Fibroblast of skin of left quadriceps (primary cell): ENCODE measurements at places on chromosomes 3 and 15.

DNA sequence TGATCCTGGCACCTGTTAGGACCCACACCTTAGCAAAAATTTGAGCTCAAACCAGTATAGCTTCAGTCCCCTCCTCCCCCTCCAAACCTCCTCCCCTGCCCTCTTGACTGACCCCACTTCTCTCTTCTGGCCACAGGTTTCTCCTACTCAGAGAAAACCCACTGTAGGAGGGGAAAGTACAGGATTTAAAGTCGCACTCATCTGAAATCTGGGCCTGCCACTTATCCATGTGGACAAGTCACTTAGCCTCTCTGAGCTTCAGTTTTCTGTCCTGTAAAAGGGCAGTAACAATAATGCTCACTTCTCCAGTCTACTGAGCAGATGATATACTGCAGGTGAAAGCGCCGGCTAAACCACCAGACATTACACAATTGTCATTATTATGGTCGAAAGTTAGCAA, 142.7 kb downstream of the MEGF11 start:
- DNase-seq: no peak

DNA sequence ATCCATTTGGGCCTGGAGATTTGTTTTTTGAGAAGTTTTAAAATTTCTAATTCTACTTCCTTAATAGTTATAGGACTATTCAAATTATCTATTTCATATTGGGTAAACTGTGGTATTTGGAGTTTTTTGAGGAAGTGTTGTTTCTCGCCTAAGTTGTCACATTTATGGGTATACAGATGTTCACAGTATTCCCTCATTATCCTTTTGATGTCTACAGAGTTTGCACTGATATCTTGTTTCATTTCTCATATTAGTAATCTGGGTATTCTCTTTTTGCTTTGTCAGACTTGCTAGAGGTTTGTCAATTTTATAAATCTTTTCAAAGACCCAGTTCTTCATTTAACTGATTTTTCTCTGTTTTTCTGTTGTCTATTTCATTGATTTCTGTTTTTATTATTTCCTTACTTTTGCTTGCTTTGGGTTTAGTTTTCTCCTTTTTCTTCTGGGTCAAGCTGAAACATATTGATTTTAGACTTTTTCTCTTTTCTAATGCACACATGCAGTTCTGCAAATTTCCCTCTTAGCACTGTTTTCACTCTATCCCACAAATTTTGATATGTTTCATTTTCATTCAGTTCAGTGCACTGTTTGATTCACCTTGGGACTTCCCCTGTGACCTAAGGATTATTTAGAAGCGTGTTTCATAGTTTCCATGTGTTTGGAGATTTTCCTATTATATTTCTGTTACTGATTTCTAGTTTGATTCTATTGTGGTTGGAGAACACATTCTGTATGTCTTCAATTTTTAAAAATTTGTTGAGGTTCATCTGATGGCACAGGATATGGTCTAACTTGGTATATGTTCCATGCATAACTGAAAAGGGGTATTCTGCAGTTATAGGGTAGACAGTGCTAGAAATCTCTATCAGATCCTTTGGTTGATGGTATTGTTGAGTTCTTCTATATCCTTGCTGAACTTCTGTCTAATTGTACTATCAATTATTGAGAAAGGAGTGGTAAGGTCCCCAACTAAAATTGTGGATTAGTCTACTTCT, 79.6 kb downstream of the SUMF1 start:
- DNase-seq: no peak

GRCh38 chr3:177694316-177694715, 497.0 kb upstream of the TBL1XR1 start:
- DNase-seq: peak; percentile 76

DNA sequence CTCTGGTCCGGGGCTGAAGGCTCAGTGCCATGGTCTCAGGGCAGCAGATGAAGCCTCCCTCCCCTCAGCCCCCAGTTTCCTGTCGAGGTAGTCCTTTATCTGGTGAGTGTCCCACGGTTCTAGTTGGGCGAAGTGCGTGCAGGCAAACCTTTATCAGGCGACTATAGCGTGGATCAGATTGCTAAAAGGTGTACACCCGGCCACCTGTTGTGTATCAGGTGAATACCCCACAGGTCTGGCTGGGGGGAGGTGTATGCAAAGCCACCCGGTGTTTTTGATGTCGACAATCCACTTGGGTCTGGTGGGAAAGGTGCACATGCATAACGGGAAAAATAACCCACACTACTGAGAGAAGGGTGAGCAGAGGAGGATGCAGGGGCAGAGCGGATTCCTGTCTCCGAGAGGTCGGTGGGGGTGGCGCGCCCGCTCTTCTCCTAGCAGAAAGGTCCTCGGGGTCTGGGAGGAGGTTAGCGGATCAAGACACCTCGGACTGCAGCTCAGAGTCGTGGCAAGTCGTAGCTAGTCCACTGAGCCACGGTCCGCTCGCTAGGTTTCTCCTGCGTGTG, 507 bp downstream of the SLC12A6 start:
- no peak for DNase-seq

DNA sequence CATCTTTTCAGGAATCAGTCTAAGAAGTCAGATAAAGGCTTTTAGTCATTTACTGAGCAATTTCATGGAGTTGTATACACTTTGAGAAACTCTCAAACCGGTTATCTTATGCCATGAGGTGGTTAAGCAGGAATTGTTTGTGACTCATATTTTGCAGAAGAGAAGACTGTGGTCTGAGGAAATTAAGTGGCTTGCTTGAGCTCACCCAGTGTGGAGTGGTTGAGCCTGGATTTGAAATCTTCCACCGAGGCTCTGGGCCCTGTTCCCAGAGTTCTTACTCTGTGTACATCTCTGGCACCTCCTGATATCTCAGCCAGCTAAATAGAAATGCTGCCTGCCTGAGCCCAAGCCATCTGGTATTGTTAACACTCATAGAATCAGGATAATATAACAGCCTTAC, 37.8 kb upstream of the BCL6 start:
- peak; percentile 72 for DNase-seq

- no peak for DNase-seq
Observed at GRCh38 chr3:195818301-195818700, 6.6 kb upstream of the MUC4 start.

DNA sequence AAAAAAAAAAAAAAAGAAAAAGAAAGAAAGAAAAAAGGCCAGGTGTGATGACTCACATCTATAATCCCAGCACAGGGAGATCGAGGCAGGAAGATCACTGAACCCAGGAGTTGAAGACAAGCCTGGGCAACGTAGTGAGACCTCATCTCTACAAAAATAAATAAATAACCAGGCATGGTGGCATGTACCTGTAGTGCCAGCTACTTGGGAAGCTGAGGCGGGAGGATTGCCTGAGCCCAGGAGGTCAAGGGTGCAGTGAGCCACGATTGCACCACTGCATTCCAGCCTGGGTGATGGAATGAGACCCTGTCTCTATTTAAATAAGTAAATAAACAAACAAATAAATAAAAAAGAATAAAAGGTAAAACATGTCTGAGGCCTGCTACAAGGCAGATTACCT, 39.3 kb upstream of the LACTB start:
- no peak for DNase-seq

DNA sequence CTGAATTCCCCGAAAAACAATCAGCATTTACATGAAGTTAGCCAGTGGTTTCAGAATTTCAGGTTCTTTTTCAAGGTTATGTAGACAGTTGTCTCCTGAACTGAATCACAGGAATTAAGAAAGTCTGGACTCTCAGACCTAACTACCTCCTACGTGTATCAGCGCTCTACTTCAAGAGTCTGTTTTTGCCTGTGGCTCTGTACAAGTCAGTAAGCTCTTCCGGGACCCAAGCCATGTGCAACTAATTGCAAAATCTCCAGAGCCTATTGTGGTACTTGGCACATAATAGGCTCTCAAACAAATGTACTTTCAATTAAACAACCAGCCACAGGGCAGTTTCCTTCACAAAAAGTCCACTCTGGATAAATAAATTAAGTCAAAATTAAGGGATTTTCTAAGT, 414.2 kb downstream of the PDCD6IP start:
- DNase-seq: no peak

- DNase-seq: no peak
Observed at GRCh38 chr3:2944628-2945027, 165.5 kb downstream of the IL5RA start.

GRCh38 chr3:9800529-9800928, 7.6 kb downstream of the ARPC4 start:
- no peak for DNase-seq

DNA sequence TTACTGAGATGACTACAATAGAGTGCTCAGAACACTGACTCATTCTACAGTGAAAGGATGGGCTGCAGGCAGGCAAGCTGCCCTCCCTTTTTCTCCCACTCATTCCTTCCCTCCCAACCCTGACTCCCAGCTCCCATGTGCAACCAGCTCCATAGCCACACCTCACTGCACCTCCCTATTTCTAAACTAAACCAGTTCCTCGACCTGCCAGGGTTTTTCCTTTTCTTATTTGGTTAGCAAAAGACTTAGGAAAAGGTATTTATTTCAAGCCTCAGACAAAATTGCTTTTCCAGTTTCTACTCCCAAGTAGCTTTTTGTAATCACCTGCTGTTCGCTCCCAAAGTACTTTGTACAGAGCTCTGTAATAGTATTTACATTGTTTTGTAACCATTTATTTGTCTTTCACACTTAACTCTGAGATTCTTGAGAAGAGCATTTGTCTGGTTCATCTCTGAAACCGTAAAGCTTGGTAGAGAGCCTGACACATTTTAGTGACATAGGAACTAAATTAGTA, 2.2 kb downstream of the AADAC start:
- DNase-seq: peak; percentile 20

DNA sequence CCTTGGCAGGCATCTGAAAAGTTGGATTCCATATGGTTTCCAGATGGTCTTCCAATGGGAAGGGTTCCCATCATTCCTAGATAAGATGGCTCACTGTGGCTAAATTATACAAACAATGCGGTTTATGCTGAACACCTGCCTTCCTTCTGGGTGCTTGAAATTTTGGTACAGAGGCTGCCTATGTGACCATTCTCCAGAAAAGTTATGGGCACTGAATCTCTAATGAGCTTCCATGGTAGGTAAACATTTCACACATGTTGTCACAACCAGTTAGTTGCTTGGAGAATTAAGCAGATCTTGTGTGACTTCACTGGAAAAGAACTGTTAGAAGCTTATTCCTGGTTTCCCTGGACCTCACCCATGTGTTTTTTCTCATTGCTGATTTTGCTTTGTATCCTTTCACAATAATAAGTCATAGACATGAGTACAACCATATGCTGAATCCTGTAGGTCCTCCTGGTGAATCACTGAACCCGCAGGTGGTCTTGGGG, 30.1 kb downstream of the PLOD2 start:
- peak; percentile 74 for DNase-seq

DNA sequence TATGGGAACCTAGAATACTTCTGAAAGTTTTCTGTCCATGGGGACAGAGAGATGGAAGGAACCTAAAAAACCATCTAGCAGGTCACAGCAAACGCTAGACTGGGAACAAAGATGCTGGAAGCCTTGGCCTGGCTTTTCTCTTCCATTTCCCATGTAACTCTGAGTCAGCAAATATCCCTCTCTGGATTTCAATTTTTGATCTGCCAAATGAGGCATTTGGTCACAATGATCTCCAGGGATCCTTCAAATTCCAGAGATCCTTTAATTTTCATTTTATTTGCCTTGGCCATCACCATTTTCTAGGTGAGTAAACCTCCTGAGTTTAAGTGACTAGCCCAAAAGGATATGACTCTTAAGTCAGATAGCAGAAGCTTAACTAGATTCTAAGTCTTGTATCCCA, 39.7 kb downstream of the RTP1 start:
- no peak for DNase-seq

GRCh38 chr15:29268706-29269484, 727 bp downstream of the NSMCE3 start:
- DNase-seq: no peak

DNA sequence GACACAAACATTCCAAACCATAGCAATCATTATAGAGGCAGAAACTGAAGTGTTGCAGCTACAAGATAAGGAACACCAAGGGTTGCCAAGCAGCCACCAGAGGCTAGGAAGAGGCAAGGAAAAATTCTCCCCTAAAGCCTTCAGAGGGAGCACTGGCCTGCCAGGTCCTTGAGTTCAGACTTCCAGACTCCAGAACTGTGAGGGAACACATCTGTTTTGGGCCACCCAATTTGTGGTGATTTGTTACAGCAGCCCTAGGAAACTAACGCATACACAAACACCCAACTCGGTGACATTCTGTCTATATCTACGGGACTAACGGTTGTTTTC, 54.6 kb downstream of the MB21D2 start:
- DNase-seq: no peak

DNA sequence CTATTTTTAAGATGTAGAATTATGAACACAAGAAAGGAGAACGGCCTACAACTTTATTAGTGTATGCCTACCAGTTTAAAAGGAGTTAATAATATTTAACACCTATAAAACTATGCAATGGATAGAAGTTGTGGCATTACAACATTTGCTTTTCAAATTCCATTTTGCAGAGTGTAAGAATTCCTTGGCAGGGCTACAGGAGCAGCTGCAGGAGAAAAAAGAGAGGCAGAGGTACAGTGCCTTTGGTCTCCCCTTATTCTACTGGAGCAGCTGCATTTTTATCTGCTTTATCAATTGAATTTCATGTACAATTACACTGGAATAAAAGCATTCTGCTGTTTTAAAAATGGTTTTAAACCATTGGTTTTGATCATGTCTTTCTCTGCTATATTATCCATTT, 145.7 kb upstream of the KCNH8 start:
- no peak for DNase-seq

- no peak for DNase-seq
Observed at GRCh38 chr3:20352546-20353179, 166.7 kb upstream of the SGO1 start.

- DNase-seq: no peak
Observed at GRCh38 chr3:125238759-125239158, 26.2 kb upstream of the SLC12A8 start.
